ENCODE measurements at places on chromosomes 11 and 22.

DNA sequence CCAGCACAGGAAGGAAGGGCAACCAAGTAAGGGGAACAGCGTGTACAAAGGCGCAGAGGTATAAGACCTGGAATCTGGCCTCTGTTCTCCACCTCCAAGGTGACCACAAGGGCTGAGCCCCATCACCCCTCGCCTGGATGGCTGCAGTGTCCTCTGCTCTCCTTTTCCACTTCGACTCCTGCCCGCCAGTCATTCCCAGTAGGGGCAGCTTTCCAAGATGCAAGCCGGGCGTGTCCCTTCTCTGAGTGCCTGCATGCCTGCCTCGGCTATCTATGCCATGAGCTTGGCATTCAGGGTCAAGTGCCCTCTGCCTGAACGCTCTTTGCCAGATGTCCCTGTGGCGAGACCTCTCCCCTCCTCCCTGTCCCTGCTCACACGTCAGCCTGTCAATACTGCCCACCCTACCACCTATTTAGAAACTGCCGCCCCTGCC is 17.0 kb downstream of the FADS3 start:
- no peak for DNase-seq

- DNase-seq, result peak; percentile 97
Observed at GRCh38 chr11:124669193-124669592, 4.3 kb downstream of the SIAE start.

DNA sequence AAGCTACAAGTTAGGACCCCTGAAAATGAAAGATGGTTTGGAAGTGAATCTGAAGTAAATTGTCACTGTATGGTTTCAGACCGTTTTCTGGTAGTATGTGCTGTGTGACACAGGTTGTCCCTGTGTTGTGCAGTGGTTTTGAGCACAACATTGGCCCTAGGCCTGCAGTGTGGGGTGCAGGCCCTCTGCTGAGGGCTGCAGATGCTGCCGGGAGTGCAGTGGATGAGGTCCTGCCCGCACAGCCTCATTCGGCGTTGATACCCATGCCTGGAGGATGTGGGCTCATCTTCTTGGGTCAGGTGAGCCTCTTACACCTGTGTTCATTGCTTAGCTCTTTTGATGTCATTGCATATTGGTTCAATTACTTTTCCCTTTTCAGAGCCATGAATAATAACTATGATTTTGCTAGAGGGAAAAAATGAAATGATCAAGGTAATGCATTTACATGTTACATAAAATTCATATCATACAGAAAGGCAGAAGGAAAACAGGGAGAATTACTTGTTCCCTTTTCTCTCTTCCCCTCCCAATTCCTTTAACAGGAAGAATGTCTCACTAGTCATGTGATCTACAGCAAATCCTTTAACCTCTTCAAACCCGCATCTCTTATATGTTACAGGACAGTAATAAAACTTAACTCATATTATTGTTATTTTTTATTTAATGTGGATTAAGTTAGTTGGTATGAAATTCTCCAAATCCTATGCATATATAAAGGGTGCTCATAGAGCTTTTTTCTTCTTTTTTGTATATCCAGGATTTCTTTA is 48.7 kb downstream of the PTPRJ start:
- DNase-seq, result no peak

DNA sequence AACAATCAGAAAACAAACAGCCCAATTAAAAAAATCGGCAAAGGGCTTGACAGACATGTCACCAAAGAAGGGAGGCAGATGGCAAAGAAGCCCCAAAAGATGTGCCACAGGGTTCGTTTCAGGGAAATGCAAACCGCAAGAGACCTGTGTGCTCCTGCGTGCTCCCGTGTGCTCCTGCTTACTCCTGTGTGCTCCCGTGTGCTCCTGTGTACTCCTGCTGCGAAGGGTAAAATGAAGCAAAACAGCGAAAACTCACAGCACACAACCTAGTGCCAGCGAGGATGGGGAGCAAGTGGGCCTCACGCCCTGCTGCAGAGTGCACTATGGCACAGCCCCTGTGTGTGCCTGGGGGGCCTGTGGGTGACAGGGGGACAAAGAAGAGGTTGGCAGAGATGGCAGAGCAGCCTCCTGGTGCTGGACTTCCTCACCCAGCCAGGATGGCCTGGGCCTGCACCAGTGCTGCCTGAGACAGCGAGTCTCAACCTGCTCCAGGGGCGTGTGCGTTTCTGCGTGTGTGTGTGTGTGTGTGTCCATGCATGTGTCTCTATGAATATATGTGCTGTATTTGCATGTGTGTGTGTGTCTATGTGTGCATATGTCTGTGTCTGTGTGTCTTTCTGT is 14.0 kb downstream of the ASCL2 start:
- no peak for DNase-seq

- DNase-seq, result no peak
Observed at GRCh38 chr11:57407010-57407920, 16.8 kb upstream of the PRG2 start.

GRCh38 chr11:130247319-130247718 is 67.4 kb downstream of the ZBTB44 start:
- no peak for DNase-seq

DNA sequence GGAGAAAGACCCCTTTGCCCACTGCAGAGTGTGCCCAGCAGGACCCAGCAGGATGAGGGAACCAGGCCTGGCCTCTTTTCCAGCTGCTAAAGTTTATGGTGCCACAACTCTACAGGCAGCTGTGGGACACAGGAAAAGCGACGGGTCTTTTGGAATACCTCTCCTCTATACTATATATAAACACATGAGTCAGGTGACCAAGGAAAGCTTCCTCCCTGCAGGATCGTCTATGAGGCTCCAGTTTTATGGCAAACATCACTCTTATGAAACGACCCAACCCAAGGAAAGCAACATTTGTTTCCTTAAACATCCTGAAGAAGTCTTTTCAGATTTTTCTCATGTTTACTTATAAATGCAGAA is 102.8 kb upstream of the AKIP1 start:
- no peak for DNase-seq

- DNase-seq, result no peak
Observed at GRCh38 chr11:9754010-9754471, 90.2 kb downstream of the SWAP70 start.

- DNase-seq, result no peak
Observed at GRCh38 chr11:118651820-118652219, 27.6 kb downstream of the TREH start.

DNA sequence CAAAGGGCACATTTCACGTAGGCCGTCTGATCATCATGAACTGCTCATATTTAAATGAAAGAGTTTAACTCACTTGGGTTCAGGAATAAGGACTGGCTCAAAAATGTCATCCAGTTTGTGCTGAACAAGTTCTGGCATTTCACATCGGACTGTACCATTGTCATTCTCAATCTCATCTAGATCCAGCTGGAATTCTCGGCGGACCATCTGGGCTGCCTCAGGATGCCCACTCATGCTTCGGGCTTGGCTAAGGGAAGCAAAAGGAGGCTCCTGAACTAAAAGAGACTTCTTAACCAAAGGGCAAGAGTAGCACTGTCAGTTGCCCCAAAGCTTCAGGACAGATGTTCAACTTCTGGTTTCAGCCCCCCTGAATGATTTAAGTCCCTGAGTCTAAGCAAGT is 40.2 kb downstream of the F2 start:
- no peak for DNase-seq

Measured in NCI-H526 treated with DMSO at 0.1 percent for 48 hours (cell line).